ENCODE measurements at places on chromosomes 12 and 14.

GRCh38 chr14:73777420-73777819, 63.2 kb upstream of the PNMA1 start:
- no peak for DNase-seq

- DNase-seq = peak; percentile 26
Observed at GRCh38 chr14:71062581-71063303, 155.5 kb downstream of the PCNX1 start.

DNA sequence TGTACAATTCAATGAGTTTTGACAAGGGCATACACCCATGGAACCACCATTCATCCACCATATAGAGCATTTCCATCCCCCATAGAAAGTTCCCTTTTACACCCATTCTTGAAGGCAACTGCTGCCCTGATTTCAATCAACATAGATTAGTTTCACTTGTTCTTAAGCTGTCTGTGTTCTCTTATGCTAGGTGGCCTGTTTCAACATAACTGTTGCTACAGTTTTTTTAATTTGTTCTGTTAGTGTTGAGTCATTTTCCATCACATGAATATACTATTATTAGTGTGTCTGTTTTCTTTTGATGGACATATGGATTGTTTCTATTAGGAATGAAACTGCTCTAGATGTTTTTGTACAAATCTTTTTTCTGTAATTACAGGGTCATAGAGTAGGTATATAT, 123.4 kb downstream of the PTPRQ start:
- DNase-seq = no peak

DNA sequence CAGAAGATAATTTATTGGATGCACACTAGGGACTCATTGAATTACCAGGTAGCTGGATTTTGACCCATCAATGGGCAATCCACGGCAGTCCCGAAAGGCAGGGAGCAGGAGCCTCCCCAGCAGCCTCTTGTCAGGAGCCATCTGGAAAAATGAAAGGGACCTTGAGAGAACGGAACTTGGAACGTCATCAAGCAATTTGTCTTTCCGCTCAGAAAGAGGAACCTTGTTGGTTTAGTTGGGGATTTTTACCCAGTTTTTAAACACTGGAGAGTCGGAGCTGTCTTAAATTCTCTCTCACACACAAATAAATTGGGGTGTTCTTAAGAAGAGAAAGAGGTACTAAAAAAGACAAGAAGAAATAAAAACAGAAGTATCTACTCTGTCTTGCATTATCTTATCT, 1351.7 kb upstream of the TMEM132C start:
- no peak for DNase-seq

DNA sequence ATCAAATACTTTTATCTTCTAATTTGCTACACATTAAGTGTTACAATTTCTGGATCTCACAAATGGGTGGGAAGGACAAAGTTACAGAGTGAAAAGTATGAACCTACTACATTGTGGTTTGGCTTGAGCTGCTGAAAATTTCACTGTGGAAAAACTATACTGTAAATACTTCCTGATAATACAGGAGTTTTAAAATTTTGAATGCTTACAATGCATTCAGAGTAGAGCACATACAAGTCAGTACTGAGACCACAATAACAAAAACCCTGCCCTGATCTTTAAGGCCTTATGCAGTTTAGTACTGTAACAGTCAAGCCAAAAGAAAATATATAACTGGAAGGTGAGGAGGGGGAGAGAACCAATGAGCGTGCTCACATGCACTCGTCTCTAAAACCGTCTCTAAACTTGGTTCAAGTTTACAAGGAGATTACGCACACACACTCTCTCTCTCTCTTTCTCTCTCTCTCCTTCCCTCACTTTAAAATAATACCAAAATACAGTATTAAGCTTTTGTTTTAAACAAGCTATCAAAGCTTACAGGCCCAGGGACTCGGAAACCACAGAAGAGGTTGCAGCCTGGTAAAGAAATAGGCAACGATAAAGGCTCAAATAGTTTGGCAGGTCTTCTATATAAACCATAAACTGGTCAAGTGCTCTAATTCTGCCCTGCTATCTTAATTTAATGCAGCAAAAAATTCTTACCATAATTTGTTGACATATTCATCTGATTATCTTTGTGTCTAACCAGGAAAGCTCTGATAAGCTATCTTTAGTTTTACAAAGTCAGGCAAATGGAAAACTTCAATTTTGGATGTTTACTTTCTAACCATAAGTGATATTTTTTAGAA, 58.0 kb downstream of the ATF7 start:
- DNase-seq = no peak

DNA sequence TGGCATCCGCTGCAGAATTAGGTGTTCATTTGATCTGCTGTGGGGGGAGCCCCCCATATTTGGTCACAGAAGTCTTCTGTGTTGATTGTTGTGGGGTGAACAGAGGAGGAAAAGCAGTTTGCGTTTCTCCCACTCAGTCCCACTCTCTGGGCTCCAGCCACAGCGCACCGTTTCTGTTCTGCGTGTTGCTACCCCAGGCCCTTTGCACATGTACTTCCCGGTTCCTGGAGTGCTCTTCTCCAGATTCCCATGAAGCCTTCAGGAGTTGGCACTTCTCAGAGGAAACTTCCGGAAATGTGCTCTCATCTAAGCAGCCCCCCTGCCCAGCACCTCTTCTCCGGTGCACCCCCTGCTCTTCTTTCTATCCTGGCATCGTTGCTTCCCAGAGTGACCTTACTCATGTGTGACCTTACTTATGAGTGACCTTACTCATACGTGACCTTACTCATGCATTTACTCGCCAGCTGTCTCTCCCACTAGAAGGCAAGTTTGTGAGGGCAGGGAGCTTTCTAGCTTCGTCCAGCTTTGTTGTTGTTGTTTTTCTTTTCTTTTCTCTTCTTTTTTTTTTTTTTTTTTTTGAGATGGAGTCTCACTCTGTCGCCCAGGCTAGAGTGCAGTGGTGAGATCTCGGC, 93.7 kb downstream of the SCARB1 start:
- DNase-seq = peak; percentile 27

- no peak for DNase-seq
Observed at GRCh38 chr14:58772794-58773620, 135.2 kb downstream of the DACT1 start.

- DNase-seq = peak; percentile 44
Observed at GRCh38 chr14:74988131-74988530, 14.6 kb upstream of the EIF2B2 start.

DNA sequence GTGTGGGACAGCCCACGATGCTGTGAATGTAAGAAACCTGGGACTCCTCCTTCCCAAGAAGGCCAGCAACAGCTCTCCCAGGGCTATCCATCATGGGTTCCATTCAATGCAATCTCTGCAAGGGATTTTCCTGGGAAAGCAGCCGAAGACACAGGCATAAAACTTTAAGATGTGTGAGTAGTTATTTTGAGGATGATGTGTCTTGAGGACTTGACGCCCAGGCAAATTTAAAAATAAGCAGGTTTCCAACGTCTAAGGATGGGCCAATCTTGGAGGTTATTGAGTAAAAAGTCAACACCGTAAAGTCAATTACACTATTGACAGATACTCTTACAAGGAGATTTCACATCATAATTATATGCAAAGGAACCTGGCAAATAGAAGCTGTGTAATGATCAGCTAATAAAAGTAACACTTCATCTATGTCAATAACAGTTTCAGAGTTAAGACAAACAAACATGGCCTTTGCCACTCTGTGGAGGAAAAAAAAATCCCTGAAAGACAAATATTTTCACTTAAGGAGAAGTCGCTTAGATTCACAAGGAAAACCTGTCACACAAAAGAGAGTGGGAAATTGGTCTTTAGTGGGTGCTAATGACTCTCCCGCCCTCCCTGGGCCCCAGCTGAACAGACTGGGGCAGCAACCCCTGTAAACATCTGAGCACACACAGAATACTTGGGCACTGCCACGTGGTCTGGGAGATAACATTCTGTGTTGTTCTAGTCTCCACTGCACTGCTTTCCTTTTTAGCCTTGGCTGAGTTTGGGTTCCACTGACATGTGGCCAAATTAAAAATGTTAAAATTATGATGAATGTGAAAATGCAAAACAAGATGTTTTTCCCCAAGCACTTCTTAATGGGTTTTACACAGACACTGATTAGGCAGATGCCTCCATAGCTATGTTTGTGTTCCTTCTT, 240.9 kb downstream of the FOXN3 start:
- DNase-seq = no peak

DNA sequence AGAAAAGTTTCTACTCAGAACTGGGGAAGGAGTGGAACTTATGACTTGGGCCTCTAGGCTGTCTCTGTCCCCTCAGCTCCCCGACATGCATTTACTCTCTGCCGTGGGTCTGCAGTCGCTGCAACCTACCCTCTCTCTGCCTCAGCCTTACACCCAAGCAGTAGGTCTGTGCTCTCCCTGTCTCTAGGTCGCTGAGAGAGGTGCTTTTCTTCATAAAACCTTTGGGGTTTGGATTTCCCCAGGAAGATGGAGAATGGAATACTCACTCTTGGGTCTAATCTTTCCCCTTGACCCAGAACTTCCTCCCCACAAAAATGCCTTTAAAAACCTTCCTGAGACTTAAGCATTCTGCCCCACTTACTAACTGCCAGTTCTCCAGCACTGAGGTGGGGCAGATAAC, 12.9 kb downstream of the GPR84 start:
- DNase-seq = no peak

- no peak for DNase-seq
Observed at GRCh38 chr14:67079846-67080245, 109.4 kb upstream of the GARIN2 start.

GRCh38 chr12:6189028-6189427, 11.2 kb upstream of the CD9 start:
- DNase-seq = no peak

DNA sequence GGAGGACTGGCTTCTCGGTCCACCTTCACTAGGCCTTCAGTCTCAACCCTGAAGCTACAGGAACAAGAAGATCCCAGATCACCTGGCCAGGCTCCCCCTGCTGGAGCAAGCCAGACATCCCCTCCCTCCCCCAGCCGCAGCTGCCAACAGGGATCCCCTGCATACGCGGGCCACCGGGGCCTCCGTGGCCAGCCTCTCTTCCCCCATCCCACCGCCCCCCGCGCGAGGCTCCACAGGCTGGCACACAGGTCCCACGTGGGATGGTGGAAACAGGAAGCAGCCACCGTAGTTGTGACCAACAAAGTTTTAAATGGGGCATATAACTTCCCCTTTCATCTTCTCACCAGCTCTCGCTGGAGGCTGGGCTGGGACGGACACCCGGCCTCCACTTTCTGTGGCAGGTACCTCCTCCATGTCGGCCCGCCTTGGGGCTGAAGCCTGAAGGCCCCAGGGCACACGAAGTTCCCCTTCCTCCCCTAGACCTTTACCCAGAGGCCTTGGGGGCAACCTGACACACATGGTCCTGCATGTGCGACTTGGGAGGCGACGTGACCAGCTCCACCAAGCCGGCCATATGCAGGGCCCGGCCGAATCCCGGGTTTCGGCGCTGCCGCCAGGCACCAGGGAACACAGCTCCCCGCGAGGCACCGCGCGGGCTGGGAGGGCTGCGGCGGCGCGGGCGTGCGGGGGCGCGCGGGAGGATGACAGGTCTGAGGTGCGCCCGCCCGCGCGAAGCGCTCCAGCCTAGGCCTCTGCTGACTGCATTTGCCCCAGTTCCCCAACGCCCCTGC, 44.4 kb upstream of the PNMA1 start:
- DNase-seq = peak; percentile 69

DNA sequence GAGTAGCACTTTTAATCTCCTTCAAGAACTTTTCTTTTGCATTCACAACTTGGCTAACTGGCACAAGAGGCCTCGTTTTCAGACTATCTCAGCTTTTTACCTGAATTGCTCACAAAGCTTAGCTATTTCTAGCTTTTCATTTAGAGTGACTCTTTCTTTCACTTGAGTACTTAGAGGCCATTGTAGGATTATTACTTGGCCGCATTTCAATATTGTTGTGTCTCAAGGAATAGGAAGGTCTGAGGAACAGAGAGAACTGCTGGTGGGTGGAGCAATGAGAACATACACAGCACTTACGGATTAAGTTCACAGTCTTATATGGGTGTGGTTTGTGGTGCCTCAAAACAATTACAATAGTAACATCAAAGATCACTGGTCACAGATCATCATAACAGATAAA, 224.8 kb upstream of the NPAS3 start:
- no peak for DNase-seq

DNA sequence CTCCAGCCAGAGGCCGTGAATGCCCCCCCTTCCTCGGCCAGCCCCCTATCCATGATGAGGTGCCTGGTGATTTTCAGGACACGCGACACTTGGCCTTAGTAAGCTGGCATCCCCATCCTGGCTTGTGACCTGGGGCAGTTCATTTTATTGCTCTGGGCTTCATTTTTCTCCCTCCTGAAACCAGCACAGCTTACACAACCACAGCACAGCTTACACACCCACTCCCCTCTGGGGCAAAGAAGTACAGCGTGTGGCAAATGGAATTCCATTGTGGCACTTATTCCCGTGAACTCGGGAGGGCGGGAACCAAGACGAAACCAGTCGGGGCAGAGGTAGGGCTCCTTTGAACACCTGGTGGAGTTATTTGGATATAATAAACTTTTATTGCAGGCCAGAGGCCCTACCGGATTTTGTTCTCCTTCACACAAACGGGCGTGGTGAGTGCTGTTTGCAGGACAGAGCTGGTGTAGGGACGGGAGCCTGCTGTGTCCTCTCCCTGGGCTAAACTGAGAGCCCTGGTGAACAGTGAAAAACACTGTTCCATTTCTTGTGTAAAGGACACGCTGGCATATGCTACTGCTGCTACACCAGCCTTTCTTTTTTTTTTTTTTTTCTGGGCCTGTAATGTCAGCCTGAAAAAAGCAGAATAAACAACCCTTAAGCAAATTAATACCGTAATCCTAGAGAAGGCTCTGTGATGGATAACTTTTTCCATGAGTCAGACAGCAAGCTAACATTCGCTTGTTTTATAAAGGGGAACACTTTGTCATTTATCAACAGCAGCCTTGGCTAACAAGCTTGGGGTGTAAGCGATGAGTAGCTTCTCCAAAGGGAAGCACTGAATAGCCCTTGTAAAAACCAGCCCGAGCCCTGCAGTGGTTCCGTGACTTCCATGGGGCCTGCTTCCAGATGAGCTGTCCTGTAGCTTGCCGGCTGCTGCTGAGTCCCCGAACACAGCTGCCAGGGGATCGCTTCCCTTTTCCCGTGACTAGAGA, 29.3 kb downstream of the CD9 start:
- no peak for DNase-seq

DNA sequence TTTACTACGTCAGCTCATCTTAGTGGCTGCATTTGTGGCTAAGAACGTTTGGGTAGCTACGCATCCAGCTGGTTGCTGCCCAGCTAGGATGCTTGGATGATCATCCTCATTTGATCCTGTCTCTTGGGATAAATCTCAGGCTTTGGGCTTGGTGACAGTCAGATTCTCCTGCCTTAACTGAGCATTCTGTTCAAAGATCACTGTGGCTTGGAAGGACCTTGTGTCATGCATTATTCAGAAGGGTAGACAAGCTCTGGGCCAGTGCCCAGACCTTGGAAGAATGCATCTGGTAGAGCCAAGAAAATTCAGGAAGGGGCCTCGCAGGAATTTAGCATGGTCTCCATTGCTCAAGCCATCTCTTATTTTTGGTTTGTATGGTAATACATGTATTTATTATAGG, 188.4 kb downstream of the NRXN3 start:
- DNase-seq = no peak

DNA sequence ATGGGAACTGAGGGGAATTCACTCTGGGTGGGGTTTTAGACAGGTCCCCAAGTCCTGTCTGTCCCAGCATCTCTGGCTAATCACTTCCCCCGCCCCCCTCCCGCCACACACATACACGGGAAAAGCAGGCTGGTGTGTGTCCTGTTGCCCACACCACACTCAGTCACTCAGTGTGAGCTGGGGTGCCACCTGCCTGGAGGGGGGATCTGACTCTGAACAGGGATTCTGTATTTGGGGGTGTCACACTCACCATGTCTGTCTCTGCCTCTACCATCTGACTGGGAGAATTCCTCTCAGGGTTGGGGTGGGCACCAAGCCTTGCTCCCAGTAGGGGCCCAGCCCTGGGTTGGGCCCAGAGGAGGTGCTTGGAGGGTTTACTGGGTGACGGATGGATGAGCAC, 31.1 kb downstream of the SH2B3 start:
- no peak for DNase-seq
